Aorta (tissue), 5 donors: ENCODE measurements at places on chromosomes 2 and 18. TPM values are rescaled to one million over a fixed set of nuclear protein-coding genes. Genes with fewer than 3 reads are reported as not detected.
A peak's percentile ranks its signal among the peaks of the same experiment; 100 is the strongest.

DNA sequence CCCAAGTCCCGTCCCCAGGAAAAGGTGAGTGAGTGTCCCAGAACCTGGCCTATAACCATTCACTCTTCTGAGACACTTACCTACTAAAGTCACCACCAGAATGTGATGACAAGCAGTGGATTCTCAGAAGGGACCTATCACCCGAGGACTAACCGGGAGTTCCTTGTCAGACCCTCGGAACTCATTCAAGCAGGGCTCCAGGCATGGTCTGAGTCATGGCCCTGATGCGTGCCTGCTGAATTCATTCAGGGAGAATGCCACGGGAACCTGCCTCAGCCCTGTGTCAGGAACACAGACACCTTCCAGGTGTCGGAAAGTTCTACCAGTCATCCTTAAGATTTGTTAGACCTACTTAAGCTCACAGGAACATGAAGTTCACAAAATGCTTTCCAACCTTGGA, 29.8 kb downstream of the ALPK2 start:
- DNase-seq, result no peak

Gene GALNT14
- not detected for polyA plus RNA-seq

DNA sequence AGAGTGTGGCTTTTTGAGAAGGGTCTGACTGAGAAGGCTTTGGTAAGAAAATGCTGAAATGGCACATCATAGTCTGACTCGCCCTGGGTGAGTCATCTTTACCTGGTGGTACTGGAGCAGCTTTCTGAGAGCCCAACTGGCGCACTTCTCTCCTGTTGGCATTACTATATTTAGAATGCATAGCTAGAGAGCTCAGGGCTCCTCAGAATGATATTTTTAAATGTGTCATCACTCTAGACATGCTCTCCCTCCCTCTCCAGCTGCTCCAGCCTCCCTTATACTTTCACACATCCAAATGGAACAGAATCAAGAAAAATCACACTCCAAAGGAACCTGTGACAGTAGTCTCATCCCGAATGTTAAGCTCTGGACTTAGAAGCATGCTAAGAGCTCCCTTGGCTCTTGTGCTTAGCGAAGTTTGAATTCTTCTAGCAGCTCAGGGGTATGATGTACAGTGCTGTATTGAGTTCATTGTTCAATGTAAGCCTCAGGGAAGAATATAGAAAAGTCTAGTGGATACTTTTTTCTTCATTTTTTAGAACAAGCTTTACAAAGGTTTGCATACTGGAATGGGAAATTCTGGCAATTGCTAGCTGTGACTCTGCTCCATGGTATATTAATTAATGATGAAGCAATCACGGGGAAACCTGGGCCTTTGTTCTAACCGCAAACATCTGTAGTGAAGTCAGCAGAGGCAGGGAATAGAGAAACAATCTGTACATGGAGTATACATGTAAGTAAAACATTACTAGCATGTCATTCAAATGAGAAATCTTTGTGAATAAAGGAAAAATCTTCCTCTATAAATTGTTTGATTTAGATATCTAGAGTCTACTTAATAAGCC, 751.2 kb upstream of the NRXN1 start:
- DNase-seq, result no peak

- no peak for DNase-seq
These were observed 158.1 kb upstream of the ZNF521 start for GRCh38 chr18:25510096-25510495.

GRCh38 chr2:225002039-225002655, 40.1 kb downstream of the DOCK10 start:
- DNase-seq, result no peak

DNA sequence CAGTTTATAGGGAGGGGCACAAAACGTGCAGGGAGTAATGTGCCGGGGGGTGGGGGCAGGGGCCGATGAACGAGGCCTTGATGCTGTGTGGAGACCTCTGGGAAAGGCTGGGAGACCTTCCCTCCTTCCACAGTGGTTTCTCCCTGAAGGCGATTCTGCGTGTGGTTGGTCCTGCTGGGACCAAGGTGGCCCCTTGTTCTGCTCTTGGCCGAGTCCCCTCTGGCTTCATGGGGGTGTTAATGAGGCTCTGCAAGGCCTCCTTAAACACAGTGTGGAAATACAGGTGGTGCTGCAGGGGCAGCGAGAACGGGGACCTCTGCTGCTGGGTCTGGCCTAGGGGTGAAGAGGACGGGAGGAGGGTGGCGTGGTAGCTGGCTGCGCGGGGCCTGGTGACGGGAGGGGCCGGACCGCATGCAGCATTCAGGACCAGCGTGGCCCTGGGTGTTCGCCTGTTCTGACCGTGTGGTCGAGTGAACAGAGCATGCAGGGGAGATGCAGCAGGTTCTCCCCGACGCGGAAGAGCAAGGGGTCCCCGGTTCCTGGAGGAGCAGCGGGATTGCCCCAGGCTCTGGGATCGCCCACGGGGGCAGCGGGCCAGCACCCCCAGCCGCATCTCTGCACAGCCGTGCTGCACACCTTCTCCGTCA, 42.1 kb upstream of the KCNG2 start:
- DNase-seq, result peak; percentile 29

DNA sequence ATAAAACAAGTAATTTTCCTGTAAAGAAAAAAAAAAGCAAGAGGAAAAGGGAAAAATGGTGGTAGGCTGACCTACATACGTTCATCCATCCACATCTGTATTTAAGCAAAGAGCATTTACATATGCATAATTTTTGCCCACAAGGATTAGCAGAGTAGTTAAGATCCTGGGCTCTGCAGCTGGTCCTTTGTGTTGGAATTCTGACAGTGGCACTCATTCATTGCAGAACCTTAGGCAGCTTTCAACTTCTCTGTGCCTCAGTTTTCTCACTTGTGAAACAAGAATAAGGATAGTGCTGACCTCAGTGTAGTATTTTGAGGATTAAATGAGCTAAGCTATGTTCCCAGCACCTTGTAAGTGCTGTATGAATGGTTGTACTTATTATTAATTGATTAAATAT, 211.3 kb downstream of the ARL4C start:
- no peak for DNase-seq

Gene TMEM178A
- polyA plus RNA-seq, result 4.4 TPM

GRCh38 chr2:231655894-231656293, 52.4 kb upstream of the PTMA start:
- DNase-seq, result no peak
